ENCODE measurements at places on chromosomes 3 and 15.

DNA sequence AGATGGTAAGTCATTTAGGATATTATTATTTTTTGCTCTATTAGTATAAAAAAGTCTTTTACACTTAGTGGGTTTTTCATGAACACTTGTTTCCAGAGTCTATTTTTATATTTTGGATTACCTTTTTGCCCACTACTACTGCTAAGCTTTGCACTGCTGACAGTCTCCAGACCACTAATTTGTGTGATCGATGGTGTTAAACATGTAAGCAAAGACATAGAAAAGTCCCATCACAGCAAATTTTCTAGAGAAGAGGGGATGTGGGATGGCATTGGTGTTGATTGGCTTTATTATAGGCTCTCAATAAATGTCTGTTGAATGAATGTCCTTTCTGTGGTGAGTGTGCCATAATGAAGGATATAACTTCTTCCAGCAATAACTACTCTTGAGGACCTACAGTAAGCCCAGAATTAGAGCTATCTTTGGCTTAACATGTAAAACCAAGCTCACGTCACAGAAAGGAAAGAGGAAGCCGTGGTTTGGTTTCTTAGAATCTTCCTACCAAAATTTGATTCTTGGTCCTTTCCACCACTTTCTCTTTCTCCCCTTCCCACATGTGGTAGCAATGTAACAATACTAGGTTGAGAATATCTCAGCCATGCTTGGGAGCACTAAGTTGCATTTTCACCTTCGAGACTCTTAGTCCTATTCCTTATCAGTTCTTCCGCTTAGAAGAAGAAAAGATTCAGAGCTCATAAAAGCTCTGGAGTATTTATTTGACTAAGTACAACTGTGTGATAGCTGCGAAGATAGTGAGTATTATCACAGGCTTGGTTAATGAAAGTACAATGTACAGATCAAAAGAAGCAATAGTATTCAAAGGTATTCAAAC, 90.6 kb upstream of the UMPS start:
- no peak for DNase-seq

DNA sequence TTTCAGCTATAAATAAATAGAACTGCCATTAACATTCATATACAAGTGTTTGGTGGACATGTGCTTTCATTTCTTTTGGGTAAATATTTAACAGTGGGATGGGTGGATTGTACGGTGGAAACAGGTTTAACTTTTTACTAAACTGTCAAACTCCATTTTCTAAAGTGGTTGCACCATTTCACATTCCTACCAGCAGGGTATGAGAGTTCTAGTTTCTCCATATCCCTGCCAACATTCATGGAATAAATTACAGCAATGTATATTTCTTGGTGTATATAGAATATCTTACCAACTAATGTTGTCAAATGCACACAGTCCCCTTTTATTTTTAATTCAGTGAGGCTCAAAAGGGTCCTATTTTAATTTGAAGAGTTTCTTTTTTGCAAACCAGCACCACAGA, 71.3 kb upstream of the CTXND1 start:
- DNase-seq, result no peak

DNA sequence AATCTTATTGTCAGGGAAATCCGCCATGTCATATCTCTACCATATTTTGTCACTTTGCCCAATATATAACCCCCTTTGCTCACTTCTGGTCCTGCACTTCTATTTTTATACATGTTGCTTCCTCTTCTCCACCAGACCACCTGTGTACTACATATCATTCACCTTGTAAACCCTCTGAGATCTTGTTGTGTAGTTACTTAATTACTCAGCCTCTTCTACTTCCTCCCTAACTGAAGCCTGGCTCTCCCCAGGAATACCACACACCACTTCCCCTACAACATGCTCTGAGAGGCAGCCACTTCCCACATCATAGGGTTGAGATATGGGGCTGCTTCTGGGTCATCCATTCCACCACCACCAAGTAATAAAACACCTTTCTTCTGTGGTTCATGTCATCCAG, 10.0 kb downstream of the HEXA start:
- DNase-seq, result no peak

DNA sequence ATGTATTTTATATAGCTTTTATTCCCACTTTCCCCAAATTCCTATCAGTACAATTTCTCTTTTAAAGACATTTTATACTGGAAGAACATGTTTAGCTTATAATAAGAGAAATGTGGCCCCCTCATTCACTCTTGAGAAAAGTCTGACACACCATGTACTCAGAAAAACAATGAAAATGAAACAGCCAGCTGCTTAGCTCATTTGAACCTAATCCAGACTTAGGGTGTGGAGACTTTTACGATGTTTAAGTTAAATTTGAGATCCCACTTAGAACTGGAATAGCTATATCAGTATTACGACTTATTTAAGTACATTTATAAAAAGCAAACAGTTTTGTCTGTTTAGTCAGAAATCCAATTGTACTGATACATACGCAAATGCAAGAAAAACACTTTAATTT, 252.3 kb upstream of the ARRDC4 start:
- DNase-seq, result no peak

GRCh38 chr15:42042602-42043400, 22.0 kb upstream of the PLA2G4E start:
- DNase-seq, result no peak

- DNase-seq, result no peak
Observed at GRCh38 chr15:77991029-77991406, 86.5 kb downstream of the TBC1D2B start.

DNA sequence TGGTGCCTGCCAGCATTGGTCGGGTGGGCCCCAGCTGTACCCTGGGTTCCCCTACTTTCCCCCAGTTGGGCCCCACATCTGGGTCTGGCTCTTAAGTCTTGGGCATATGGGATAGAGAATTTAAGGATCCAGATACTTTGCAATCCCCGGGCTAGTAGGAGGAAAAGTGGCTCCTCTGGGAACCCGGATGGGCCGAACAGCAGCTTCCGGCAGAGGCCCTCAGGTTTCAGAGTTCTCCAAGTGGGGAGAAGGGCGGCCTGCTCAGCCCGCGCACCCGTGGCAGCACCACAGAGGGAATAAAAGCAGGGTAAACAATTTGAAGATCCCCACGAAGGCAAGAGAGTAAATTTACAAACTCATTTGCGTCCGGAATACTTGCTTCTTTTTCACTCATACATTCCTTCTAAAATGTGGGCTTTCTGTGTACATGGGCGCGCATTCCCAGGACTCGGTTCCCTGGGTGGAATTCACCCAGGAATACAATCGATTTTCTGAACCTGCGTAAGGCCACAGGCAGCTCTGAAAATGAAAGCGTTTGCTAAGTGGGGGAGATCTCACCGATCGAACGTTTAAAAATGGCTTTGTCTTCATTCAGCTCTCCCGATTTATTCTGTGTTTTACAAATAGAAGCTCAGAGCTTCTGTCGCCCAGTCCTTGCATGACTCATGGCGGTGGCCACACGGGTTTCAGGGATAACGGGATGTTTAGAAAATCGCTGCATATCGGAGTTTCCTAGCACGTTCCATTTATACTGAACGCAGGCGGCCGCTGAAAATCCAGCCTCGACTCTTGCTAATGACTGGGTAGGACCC, 74.0 kb upstream of the POLG start:
- no peak for DNase-seq

GRCh38 chr3:153338487-153338886, 176.5 kb downstream of the RAP2B start:
- no peak for DNase-seq

DNA sequence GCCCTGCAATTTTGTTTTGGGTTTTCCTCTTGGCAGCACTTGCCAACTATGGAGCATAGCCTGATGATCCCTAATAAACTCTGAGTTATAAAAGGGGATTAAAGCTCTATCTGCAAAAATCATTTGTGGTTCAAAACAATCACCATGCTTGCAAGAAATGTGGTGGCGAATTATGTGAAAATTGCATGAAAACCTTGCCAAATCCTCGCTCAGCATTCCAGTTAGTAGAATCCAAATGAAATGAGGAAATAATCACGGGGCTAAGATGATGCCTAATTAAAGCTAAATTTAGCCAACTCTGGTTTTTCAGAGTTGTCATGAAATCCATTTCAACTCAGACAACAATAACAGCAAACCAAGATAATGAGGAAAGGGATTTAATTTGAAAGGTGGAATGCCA, 73.0 kb upstream of the PROK2 start:
- DNase-seq, result no peak

- no peak for DNase-seq
Observed at GRCh38 chr15:90563463-90563862, 33.7 kb downstream of the CRTC3 start.

DNA sequence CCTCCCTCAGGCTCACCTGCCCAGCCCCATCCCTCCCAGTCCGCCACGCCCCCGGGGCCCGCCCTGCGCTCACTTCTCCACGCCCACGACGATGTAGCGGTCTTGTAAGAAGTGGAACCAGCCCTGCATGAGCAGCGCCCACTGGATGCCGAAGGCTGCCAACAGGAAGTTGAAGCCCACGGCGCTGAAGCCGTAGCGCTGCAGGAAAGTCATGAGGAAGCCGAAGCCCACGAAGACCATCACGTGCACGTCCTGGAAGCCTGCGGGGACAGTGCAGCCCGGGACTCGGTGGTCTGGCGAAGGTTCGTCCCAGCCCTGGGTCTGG, 9.7 kb downstream of the RHCG start:
- no peak for DNase-seq

- no peak for DNase-seq
Observed at GRCh38 chr3:51715231-51715976, 8.5 kb downstream of the GRM2 start.

GRCh38 chr15:34366271-34367065, 528 bp downstream of the LPCAT4 start:
- peak; percentile 35 for DNase-seq

DNA sequence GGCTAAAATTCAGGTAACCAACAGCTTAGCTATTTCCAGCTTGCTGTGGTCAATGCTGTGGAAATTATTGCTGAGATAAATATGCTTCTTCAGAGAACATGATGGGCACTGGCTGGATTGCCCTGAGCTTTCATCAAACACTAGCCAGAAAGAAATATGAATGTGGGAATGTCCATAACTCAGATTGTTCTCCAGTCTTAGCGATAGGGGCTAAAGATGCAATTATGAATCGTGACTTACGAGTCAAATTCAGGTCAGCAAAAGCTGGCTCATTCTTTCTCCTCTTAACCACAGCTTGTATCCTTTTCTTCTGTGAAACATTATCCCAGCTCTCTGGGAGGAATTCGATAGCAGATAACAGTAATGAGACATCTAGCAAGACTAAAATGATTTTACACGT, 307.6 kb downstream of the RYR3 start:
- DNase-seq, result no peak

GRCh38 chr3:141342386-141342785, 25.9 kb upstream of the ZBTB38 start:
- no peak for DNase-seq

DNA sequence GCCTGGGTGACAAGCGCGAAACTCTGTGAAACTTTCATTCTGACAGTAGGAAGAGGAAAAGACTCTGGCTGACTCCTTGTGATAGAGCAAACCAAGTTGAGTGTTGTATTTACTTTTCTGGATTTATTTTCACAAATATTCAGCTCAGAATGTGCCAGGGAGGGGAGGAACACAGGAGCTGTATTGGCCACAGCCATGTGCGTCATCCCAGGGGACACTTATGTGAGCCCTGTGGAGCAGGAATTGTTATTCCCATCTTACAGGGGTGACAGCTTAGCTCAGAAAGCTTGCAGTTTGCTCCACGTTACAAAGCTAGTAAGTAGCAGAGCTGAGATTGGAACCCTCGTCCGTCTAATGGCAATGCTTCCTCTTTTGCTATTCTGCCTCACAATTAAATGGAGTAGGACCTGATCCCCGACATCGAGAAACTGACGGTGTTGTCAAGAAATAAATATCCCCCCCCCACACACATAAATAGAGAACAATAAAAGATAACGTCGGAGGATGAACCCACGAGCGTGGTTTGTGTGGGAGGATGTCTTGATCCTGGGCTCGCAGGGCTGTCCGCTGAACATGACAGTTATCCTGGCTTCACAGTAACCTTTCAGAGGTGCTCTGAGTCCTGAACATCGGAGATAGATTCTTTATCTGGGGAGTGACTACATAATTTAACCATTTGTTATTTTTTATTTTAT, 151.6 kb upstream of the CTDSPL start:
- DNase-seq, result no peak

DNA sequence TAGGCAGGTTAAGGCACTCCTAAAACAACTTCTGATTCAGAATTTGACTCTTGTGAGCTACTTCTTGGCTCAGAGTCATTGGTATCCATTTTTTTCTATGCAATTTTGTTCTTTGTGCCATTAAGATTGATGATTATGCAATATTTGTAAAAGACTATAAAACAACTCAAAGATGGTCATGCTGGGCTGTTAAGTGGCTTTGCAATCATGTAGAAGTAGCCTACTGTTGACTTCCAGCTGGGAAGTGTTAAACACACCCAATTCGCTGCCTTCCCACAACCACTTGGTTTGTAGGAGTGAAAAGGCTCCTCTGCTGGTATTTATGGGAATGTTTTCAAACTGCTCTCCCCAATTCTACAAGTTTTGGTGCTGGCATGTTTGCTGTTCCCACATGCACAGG, 74.7 kb upstream of the COL6A6 start:
- DNase-seq, result no peak

GRCh38 chr3:64131725-64132469, 93.4 kb downstream of the PRICKLE2 start:
- no peak for DNase-seq

GRCh38 chr3:53255423-53255774, 423 bp downstream of the TKT start:
- peak; percentile 33 for DNase-seq

- DNase-seq, result no peak
Observed at GRCh38 chr15:39431376-39431775, 149.5 kb upstream of the THBS1 start.

All from hippocampal formation (tissue), 2 donors.